ENCODE measurements at places on chromosomes 16 and 17.

GRCh38 chr16:67430977-67431774 is at the start of gene HSD11B2:
Gene HSD11B2 (plus strand): TSS chr16:67431121. CDS start chr16:67431249, 128 bp downstream.
- no peak for DNase-seq

DNA sequence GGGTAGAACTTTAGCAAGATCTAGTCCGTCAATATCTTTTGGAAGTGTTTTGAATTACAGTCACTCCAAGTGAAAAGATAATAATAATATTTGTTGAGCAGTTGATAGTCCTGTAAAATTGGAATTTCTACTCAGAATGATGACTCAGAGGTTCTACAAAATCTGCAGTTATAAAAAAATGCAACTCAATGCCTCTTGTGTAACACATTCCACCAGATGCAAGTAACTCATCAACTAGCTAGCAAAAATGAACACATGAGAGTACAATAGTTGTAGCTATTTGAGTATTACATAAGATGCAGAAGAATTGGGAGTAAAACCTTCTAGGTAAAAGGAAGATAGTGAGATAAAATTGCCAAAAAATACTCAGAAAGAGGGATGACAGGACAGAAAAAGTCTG is 177.2 kb downstream of the CDH8 start:
- no peak for DNase-seq

DNA sequence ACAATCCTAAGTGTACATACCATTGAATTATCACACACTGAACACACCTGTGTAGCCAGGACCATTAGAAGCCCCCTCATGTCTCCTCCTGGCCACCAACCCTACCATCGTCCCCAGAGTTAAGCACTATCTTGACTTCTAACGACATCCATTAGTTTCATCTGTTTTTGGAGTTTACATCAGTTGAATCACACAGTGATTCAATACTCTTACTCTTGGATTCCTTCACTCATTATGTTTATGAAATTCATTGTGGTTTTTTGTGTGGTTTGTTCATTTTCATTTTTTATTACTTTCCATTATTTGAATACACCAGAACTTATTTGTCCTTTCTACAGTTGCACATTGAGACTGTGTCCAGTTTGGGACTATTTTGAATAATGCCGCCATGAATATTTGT is 13.6 kb downstream of the DRC7 start:
- no peak for DNase-seq

- no peak for DNase-seq
Observed at GRCh38 chr16:17457513-17457912, 13.2 kb downstream of the XYLT1 start.

- DNase-seq, result no peak
Observed at GRCh38 chr16:27112093-27112811, 45.5 kb downstream of the C16orf82 start.

DNA sequence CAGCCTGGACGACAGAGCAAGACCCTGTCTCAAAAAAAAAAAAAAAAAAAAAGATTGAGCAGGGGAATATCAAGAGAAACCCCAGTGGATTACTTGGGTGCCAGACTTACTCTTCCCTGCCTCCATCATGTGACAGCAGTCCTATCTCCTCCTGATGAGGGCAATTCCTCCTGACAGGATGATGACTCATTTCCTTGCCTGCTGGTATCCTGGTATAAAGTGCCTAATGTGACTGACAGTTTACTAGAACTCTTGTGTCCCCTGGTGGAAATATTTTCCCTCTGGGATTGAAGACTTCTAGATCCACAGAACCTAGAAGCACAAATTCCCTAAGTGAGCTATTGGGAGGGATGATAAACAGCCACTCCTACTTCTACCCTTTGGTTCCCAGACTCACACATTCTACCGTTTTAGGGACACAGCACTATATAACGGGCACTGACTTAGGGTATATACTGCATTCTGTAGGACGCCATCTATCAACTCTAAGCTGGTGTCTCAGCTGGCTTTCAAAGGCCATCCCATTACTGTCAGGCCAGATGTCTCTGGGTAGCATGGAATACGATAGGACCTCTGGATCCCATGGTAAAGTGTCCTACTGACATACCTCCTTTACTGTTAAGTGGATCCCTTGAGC is 114.6 kb upstream of the MED13 start:
- no peak for DNase-seq

- no peak for DNase-seq
Observed at GRCh38 chr17:77174928-77175661, 34.3 kb downstream of the SEC14L1 start.

GRCh38 chr16:24288516-24288915 is 32.4 kb downstream of the CACNG3 start:
- DNase-seq, result no peak
